ENCODE measurements at places on chromosomes 6 and 20.
A peak's percentile ranks its signal among the peaks of the same experiment; 100 is the strongest.

DNA sequence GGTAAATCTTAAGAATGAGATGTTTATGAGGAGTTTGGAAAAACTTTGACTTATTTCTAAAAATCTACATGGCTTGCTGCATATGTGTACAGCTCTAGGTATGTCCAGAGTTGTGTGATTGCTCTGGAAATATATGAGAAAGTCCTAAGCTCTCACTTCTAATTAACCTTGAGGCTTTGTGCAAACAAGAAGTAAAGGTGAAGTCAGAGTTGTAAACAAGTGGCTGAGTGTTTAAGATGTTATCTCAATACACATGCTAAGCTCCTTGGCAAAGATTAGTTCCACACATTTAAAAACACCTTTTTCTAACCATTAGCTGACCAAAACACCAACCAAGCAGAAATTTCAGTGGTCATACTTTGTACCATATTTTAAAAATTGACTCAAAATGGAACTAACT is 684.2 kb downstream of the HTR1B start:
- no peak for DNase-seq

DNA sequence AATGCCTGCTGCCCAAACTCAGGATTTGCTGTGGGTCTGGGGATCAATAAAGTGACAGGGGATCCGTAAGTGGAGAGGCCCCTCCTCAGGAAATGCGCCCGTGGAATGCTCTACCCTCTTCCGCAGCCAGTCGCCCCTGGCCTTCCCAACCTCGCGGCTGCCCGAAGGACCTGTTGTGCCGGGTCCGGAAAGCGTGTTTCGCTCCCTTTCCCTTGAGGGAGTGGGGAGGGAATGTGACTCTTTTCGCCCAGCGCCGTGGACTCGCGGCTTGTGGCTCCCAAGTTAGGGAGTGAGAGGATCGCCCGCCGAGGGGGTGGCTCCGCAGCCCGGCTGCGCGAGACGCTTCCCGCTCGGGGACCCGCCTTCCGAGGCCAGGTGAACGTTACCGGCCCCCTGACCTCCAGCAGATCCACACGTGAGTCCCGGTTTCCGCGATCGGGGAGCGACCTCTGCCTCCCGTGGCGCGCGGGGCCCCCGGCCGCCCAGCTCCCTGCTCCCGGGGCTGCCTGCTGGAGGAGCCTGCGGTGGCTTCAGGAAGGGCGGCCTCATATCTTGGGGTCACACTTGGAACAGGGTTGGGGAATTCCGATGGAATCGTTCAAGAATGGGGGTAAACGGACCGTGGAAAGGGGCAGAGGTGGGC is 666 bp downstream of the TPD52L1 start:
- DNase-seq, result no peak

GRCh38 chr20:41087777-41088176 is 49.6 kb upstream of the PLCG1 start:
- no peak for DNase-seq

GRCh38 chr20:555976-556385 is 12.4 kb upstream of the CSNK2A1 start:
- DNase-seq, result no peak

GRCh38 chr20:63424613-63425012 is 47.8 kb downstream of the KCNQ2 start:
- DNase-seq, result no peak

- DNase-seq, result no peak
Observed at GRCh38 chr6:11606332-11606731, 68.8 kb downstream of the TMEM170B start.

DNA sequence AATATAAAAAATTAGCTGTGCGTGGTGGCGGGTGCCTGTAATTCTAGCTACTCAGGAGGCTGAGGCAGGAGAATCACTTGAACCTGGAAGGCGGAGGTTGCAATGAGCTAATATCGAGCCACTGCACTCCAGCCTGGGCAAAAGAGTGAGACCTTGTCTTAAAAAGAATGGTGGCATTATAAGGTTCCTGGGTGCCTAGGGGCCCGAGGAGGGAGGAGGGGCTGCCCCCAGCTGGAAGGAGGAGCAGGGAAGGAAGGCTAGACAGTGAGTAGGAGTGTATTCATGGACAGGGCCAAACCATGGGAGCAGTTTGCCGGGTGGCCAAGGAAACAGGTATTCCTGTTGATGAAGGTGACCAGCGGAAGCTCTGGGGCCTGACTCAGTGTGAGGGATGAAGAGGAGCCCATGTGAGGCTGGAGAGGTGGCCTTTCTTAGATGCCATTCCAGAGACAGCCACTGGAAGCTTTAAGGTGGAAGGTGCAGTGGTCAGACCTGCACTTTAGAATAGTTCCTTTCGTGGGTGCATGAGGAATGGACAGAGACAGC is 24.2 kb downstream of the MANBAL start:
- no peak for DNase-seq

GRCh38 chr6:120290964-120291363 is 941.4 kb upstream of the MAN1A1 start:
- DNase-seq, result no peak

DNA sequence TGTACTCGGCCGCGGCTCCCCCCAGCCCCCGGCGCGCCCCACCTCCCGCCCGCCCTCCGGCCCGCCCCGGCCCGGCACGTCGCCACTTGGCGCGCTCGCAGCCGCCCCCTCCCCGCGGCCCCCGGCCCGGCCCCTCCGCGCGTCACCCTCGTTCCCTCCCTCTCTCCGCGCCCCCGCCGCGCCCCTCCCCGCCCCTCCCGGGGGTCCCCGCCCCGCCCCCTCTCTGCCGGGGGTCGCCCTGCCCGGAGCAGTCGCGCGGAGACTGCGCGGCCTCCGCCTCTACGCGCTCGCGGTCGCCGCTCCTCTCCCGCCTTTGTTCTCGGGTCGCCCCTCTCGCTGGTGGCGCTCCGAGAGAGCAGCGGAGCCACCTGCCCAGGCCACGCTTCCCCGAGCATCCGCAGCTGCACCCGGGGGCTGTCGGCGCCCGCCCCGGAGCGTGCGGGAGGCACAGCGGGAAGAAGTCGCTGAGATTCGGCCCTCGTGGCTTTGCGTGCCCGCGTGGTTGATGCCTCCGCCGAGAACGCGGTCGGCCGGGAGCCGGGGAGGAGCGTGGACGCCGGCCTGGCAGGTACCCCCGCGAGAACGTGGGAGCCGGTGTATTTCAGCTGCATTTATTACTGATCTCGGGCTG is at the start of gene PHF10:
TSS of gene PHF10 (minus strand) at position 7 of the 631 bp plus-strand sequence. CDS start 569 bp downstream, outside the sequence.
- DNase-seq, result peak; percentile 69
